Activated T-cell treated with anti-CD3 and anti-CD28 coated beads, Interleukin-2, amount 50 U/mL, for 72 hours (primary cell): ENCODE measurements at places on chromosomes 3 and 15. TPM values are rescaled to one million over a fixed set of nuclear protein-coding genes. Genes with fewer than 3 reads are reported as not detected.

The C3orf85 gene
- not detected for total RNA-seq

The TRANK1 gene
- total RNA-seq: 25.8 TPM

The PLA2G4E gene
- total RNA-seq: not detected

The HYAL1 gene
- total RNA-seq: 0.19 TPM

The CLDN11 gene
- not detected for total RNA-seq

The PIERCE2 gene
- not detected for total RNA-seq

The SLC15A2 gene
- total RNA-seq: 2.4 TPM

The FBXO40 gene
- not detected for total RNA-seq

The TMC3 gene
- not detected for total RNA-seq

DNA sequence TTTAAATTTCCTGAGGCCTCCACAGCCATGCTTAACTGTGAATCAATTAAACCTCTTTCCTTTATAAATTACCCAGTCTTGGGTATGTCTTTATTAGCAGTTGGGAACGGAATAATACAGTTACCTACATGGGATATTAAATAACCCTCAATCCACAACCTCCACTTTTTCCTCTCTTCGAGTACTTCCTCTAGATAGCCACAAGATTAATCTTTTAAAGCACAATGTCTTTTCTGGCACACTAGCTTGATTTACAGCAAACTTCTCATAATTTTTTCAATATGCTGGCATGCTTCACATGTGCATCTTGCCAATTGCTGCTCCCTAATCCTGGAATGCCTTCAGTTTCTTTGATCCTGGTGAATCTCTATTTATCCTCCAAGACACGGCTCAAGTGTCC, 92.2 kb downstream of the P2RY1 start:
- H3K4me3 ChIP-seq: no peak overlapping the region
- no peak for DNase-seq
- H3K36me3 ChIP-seq: no peaks in the 10 kb centered on the region
- no peak overlapping the region for H3K27ac ChIP-seq
- H3K4me1 ChIP-seq: no peaks in the 10 kb centered on the region

DNA sequence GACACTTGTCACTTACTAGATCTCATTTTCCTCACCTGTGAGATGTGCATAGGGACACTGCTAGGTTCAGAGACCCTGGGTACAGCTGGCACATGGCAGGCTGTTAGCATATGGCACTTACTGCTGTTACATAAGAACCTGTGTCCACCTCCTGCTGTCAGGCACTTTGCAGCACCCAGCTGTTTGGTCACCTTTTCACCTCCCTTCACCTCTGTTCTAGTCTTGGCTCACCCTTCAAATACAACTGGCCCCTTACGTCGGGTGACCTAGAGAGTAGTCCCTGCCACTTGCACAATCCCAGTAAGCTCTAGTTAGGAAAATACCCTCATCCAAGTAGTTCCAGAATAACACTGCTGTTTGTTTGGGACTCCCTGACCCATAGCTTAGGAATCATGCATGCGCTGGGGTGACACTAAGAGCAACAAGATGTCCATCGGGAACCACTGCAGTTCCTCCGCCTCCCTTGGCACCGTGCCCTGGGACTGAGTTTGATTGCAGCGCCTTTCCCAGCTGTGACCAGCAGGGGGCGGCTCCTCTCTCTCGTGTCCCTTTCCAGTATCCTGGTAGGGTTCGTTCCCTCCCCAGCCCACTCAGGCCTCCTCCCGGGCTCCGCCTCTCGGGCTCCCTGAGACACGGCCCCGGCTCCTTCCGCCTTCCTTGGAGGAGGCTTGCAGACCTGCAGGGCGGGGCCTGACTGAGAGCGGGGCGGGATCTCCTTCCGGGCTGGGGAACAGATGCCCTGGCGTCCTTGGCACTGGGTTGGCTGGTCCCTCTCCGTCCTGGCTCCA, 78.6 kb downstream of the ABHD5 start:
- H3K4me1 ChIP-seq: peaks cover 32% of the 10 kb centered on the region
- H3K36me3 ChIP-seq: no peaks in the 10 kb centered on the region
- H3K4me3 ChIP-seq: peak overlapping the region; percentile 6
- H3K27me3 ChIP-seq: peaks cover 28% of the 10 kb centered on the region
- no peak overlapping the region for H3K27ac ChIP-seq

DNA sequence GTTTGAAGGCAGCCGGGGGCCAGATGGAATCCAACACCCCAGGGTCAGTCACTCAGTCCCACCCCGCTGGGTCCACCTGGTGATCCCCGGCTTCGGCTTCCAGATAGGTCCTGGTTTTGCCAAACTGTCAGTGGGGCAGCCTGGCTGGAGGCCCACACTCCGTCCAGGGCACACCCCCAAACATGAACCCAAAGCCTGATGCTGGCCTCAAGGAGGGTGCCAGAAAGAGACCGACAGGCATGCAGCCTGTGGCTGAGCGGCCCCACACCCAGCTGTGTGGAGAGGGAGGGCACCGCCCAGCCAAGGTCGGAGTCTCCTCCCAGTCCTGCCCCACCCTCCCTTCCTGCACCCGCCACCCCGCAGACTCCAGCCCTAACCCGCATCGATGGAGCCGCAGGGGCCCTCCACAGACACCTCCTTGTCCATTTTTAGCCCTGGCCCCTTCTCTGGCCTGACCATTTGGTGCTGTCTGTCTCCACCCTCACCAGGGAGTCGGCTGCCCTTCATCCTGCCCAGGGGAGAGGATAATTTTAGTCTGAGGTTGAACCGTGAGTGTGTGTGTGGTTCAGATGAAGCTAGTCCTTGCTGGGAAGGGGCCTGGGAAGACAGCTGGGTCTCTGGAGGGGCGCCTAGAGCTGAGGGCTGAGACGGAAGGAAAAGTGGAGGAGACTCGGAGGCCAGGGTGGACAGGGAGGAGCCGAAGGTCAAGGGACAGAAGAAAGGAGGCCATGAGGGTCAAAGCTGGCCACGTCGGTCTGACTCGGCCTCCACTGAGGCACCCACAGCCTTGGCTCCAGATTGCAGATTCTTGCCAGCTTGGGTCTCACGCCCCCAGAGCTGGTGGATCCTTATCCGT, 23.1 kb downstream of the TNK2 start:
- no peak overlapping the region for H3K27ac ChIP-seq
- DNase-seq: no peak
- H3K4me3 ChIP-seq: no peak overlapping the region
- H3K4me1 ChIP-seq: no peaks in the 10 kb centered on the region
- H3K36me3 ChIP-seq: peaks cover 1% of the 10 kb centered on the region

DNA sequence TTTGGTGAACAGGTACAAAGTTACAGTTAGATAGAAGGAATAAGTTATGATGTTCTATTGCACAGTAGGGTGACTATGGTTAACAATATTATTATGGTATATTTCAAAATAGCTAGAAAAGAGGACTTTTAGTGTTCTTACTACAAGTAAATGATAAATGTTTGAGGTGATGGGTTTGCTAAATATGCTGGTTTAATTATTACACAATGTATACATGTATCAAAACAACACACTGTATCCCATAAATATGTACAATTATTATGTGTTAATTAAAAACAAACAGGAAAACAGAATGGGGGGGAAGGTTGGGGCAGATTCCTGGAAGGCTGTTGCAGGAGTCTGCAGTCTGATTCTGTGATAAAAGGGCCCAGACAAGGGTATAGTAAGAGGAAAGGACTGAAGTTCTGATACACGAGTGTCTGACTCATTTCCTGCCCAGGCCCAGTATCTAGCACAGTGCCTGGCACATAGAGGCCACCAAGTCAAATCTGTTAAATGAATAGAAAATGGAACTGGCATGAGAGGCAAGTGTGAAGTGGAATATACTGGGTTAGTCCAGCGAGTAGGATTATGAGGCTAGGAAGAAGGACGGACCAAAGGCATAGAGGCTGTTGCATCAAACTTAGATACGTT, 7.2 kb upstream of the ENTPD3 start:
- peaks cover 6% of the 10 kb centered on the region for H3K36me3 ChIP-seq
- no peak overlapping the region for H3K4me3 ChIP-seq
- no peak for DNase-seq
- H3K4me1 ChIP-seq: peaks cover 12% of the 10 kb centered on the region
- no peak overlapping the region for H3K27ac ChIP-seq
- peaks cover 23% of the 10 kb centered on the region for H3K27me3 ChIP-seq

DNA sequence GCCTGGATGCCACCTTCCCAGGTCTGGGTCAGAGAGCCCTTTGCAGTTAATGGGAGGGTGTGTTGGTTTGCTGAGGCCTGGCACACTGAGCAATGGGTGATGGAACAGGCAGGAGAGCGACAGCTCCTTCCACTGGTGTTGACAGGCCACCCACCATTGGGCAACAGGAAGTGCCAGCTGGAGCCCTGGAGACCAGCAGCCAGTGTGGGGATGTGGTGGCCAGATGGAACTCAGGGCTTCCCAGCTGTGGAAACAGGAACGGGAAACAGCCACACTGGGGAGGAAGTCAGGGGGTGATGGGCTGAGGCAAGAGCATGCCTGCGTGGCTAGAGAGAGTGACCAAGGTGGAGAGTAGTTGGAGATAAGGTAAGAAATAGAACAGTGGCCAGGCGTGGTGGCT, 9.3 kb downstream of the PSTPIP1 start:
- H3K27me3 ChIP-seq: no peaks in the 10 kb centered on the region
- peak overlapping the region; percentile 74 for H3K4me3 ChIP-seq
- H3K36me3 ChIP-seq: peaks cover 11% of the 10 kb centered on the region
- peaks cover 85% of the 10 kb centered on the region for H3K4me1 ChIP-seq
- DNase-seq: no peak

GRCh38 chr3:177362626-177363025, 165.3 kb upstream of the TBL1XR1 start:
- H3K27me3 ChIP-seq: no peaks in the 10 kb centered on the region
- no peak for DNase-seq
- no peak overlapping the region for H3K4me3 ChIP-seq
- peaks cover 42% of the 10 kb centered on the region for H3K4me1 ChIP-seq
- H3K27ac ChIP-seq: no peak overlapping the region
- no peaks in the 10 kb centered on the region for H3K36me3 ChIP-seq

- no peak overlapping the region for H3K4me3 ChIP-seq
- no peaks in the 10 kb centered on the region for H3K27me3 ChIP-seq
- DNase-seq: no peak
- H3K36me3 ChIP-seq: no peaks in the 10 kb centered on the region
Observed at GRCh38 chr3:62559831-62560445, 186.6 kb upstream of the FEZF2 start.

DNA sequence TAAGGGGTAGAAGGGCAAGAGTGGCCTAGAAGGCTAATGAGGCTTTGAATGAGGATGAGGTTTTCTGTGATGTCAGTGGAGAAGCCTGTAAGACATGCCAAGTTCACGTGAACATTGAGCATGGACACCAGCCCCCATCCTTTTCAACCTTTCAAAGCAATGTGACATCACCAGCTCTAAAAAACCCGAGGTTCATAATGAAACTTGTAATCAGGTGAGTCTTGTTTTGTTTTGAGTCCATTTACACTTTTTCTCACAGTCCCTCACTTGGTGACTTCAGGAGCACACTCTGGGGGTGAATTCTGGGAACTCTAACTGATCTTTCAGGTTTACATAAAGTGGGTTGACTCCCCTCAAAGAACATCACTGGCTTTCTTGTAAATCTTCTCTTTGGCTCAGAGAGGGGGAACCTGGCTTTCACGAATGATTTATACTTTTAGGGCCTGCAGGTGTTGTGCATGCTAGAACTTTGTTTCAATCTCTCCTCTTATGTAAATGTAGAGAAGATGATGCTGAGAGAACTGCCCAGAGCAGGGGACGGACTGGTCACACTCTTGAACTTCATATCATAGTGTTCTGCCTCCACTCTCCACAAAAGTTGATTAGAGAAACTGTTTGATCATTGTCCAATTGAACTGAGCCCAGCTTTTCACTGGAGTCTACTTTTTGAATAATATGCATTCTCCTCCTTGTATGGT, 224.7 kb upstream of the SATB1 start:
- DNase-seq: peak; percentile 78
- H3K27ac ChIP-seq: peak overlapping the region; percentile 99
- H3K4me3 ChIP-seq: peak overlapping the region; percentile 64
- H3K36me3 ChIP-seq: no peaks in the 10 kb centered on the region

GRCh38 chr3:111070772-111071256, 802 bp upstream of the NECTIN3 start:
- H3K4me3 ChIP-seq: peak overlapping the region; percentile 92
- peaks cover 29% of the 10 kb centered on the region for H3K4me1 ChIP-seq
- peak overlapping the region; percentile 89 for H3K27ac ChIP-seq
- DNase-seq: peak; percentile 27
- H3K36me3 ChIP-seq: peaks cover 4% of the 10 kb centered on the region

- H3K27me3 ChIP-seq: peaks cover 11% of the 10 kb centered on the region
- H3K27ac ChIP-seq: no peak overlapping the region
- DNase-seq: no peak
- H3K36me3 ChIP-seq: no peaks in the 10 kb centered on the region
- H3K4me1 ChIP-seq: no peaks in the 10 kb centered on the region
Observed at GRCh38 chr3:55724821-55725220, 237.7 kb upstream of the WNT5A start.

- no peak overlapping the region for H3K4me3 ChIP-seq
- no peaks in the 10 kb centered on the region for H3K4me1 ChIP-seq
- H3K27ac ChIP-seq: no peak overlapping the region
- no peaks in the 10 kb centered on the region for H3K27me3 ChIP-seq
Observed at GRCh38 chr3:155070932-155071387, 9.2 kb upstream of the MME start.

DNA sequence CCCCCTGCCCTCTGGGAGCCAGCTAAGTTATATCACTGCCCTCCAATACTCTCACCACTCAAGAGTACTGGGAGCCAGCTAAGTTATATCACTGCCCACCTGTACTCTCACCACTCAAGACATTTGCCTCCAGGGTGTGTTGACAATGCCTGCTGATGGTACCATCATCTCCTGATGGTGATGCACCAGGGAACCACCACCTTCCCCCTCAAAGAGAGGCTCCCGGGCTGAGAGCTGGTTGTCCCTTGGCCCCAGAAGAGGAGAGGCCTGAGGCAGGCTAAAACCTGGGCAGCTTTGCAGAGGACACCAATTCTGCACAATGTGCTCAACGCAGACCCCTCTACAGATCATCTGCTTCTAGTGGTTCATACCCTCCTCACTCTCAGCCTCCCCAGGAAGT, 7.5 kb upstream of the HAPLN3 start:
- peaks cover 34% of the 10 kb centered on the region for H3K4me1 ChIP-seq
- no peak for DNase-seq
- no peak overlapping the region for H3K4me3 ChIP-seq
- no peak overlapping the region for H3K27ac ChIP-seq
- H3K36me3 ChIP-seq: no peaks in the 10 kb centered on the region

GRCh38 chr15:64623347-64623996, 151.9 kb downstream of the RBPMS2 start:
- DNase-seq: peak; percentile 45
- H3K4me1 ChIP-seq: peaks cover 84% of the 10 kb centered on the region
- H3K36me3 ChIP-seq: peaks cover 2% of the 10 kb centered on the region
- peak overlapping the region; percentile 73 for H3K4me3 ChIP-seq

- H3K27me3 ChIP-seq: peaks cover 22% of the 10 kb centered on the region
- no peak overlapping the region for H3K27ac ChIP-seq
- peaks cover 11% of the 10 kb centered on the region for H3K4me1 ChIP-seq
- no peak for DNase-seq
Observed at GRCh38 chr15:57537488-57538264, 54.0 kb upstream of the MYZAP start.

- H3K4me1 ChIP-seq: no peaks in the 10 kb centered on the region
- H3K27ac ChIP-seq: no peak overlapping the region
- no peaks in the 10 kb centered on the region for H3K36me3 ChIP-seq
- peak; percentile 23 for DNase-seq
Observed at GRCh38 chr3:163490119-163490518, 1588.2 kb downstream of the SI start.

GRCh38 chr3:27570421-27571106, 86.4 kb upstream of the SLC4A7 start:
- no peak overlapping the region for H3K27ac ChIP-seq
- H3K27me3 ChIP-seq: no peaks in the 10 kb centered on the region
- H3K4me3 ChIP-seq: no peak overlapping the region
- H3K4me1 ChIP-seq: peaks cover 5% of the 10 kb centered on the region
